ENCODE measurements at places on chromosomes 2 and 18. TPM values are rescaled to one million over a fixed set of nuclear protein-coding genes. Genes with fewer than 3 reads are reported as not detected.

Gene SLC5A7
- total RNA-seq: 3.7 TPM

Gene SERPINB7
- not detected for total RNA-seq

Gene AFF3
- 25.6 TPM for total RNA-seq

Gene TMEM182
- total RNA-seq: 12.8 TPM

Gene GBX2
- total RNA-seq: not detected

Gene BMP10
- not detected for total RNA-seq

Gene UGT1A4
- total RNA-seq: 23.2 TPM

Gene NEU2
- not detected for total RNA-seq

Gene EML6
- 5.4 TPM for total RNA-seq

Gene ANKRD30BL
- 0.36 TPM for total RNA-seq

Gene IL1RN
- total RNA-seq: 80.2 TPM

Gene C2orf80
- total RNA-seq: not detected

All from ureter (tissue), 1 donor.